Kidney (tissue), 22 donors: ENCODE measurements at places on chromosomes 1 and 21.

- no peak for DNase-seq
Measured at GRCh38 chr1:235006816-235007215, 121.8 kb downstream of the TOMM20 start.

GRCh38 chr1:59413327-59413720 lies 116.4 kb downstream of the FGGY start:
- DNase-seq = no peak

DNA sequence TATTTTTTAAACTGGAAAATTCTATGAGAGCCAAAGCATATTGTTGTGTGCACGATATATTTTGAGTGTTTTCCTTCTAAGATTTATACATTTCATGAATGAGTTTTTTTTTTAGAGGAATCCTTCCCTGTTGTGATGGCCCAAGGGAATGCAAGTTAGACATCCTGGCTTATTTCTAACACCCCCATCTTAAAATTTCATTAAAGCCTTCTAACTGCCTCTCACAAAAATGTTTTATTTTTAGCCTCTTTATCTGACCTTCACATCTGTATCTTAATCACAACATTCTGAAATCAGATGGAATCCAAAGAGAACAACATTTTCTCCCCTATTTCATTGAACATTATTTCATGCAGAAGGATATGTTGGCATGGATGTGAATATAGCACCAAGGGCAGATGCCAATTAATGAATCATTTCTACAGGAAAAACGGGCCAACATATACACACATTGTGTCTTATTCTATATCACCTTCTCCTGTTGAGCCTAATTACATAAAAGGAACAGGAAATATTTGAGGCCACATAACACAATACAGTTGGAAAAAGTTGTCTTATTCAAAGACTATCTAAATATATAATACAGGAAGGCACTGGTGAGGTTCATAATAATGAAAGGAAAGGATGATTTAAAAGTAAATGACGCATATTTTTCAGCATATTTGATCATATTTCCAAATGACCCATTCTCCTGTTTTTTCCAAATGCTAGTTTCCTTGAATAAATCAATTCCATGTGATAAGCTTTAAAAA lies 455.5 kb downstream of the TTLL7 start:
- no peak for DNase-seq

DNA sequence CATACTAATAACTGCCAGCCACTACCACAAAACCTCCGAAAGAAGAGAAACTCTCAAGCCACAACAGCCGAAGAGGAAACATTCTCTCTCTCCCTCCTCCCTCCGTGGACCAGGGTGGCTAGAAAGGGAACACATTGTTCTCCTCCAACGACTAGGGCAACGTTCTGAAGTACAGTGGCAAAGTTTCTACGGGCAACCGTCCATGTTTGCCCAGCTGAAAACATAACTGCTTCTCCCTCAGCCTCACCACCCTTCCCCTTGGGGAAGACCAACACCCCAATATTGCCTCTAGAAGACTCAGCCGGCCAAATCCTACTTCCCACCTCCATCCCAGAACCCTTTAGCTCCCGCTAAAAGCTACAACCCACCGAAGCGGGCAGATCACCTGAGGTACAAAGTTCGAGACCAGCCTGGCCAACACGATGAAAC lies 2.0 kb downstream of the GLUL start:
- DNase-seq = peak; percentile 12

GRCh38 chr1:20975668-20976067 lies 188.6 kb upstream of the HP1BP3 start:
- DNase-seq = no peak

GRCh38 chr1:63772201-63772600 lies 1.6 kb upstream of the ROR1 start:
- DNase-seq = no peak

DNA sequence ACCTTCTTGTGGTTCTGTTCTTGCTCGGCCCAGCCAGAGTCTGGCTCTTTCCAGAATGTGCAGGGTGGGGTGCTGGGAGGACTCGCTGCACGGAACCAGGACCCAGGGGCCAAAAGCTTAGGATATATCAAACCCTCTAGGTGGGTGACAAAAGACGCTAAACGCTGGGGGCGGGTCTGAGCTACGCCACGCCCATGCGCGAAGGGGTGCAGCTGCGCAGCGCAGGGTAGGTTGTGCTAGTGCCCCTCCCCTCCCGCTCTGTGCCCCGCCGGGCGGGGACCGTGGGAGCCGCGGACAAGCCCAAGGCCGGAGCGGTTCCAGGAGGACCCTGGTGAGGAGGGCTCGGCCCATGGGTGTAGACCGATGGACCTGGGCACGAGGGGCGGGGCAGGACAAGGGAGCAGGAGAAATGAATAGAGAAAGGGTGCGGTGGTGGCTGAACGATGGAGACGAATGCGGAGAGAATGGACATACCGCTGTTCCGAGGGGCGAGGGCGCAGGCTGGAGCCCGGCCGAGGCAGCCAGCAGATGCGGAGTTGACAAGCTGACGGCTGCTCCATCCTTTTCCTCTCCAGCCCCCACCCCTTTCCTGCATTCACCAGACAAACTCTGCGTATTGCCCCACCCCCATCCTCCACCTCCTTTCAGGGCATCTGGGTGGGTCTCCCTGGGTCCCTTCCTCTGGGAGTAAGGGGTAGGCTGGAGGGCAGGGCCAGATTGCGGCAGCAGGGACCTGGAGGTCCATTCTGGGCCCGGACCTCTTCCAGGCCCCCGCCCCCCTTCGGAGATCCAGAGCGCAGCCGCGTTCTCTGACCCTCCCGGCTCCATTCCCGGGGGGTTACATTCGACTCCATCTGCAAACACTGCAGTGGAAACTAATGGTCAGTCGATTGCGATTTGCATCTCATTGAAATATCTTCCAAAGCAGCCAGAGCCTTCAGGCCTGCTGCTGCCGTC lies at the start of gene RUSC1:
RUSC1 (plus strand) TSS at position 234 of the 957 bp plus-strand sequence. CDS start 880 bp downstream, outside the sequence.
- DNase-seq = peak; percentile 79

DNA sequence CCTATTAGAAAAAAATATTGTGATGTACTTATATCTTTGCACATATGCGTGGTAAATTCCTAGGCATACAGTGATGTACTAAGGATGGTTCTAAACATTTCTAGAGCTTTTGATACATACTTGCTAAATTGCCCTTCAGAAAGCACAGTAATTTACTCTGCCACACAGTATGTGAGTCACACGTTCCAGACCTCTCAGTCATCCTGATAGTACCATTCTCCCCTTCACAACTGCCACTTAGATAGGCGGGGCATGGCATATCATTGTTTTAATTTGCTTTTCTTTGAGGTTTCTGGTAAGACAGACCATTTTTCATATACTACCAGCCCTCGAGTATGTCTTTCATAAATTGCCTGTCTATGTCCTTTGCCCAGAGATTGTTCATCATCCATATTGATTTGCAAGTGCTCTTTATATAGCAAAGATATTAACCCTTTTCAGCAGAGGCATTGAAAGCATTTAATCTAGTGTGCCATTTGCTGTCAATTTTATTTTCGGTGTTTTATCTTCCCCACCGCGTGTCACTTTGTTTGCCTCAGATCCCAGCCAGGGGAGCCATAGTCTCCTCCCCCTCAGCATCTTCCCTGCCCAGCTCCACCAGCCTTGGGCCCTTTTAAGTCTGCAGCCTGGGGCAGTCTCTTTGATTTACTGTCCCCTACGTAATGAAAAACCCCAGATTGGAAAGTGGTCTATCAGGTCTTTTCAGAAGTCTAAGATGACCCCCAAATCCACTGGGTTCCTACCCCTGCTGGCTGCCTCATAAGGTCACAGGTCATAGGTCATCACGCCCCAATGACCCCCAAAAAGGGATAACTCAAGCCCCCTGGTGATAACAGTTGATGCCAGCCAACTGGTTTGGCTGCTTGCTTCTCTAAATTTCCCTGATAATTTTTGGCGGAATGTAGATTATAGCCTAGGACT lies 11.8 kb upstream of the PAX7 start:
- DNase-seq = no peak

- DNase-seq = no peak
Measured at GRCh38 chr1:58996341-58997059, 212.7 kb upstream of the JUN start.

DNA sequence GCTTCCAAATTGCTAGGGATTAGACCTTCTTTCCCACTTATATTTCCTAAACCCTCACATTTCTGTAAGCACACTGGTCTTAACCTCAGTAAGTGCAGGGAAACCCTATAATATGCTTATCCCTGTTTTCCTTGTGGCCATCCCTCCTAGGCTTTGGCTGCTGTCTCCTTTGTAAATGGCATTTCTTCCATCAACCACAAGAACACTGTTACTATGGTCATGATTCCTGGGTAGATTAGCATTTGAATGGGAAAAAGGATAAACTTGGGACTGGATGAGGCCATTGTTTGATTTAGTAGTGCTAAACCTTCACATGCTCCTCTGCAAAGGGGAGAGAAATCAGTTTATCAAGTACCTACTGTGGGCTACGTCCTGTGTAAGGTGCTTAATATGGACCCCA lies 16.2 kb upstream of the AGO3 start:
- DNase-seq = no peak

DNA sequence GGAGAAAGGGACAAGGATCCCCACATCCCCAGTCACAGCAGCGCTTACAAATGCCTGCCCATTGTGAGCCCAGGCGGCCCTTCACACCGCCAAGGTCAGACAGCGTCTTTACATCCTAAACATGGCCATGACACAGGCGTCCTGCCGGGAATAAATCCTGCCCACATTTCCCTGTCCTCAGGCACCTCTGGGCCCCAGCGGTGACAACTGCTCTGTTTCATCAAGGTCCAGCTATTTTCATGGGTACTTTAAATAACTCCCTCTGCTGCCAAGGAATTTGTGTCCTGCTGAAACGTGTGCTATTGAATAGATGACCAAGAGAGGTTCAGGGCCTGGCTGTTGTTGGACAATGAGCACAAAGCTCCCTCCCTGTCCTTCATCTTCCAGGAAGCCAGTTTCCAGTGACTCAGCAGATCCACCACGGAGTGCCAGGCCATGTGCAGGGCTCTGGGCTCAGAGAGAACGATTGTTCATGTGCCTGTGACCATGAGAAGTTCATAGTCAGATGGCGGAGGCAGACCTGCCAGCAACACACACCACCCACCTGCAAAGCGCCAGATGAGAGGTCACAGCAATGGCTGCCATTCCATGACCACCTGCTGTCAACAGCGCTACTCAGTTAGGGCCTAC lies 195.8 kb downstream of the MATN1 start:
- DNase-seq = peak; percentile 12

- no peak for DNase-seq
Measured at GRCh38 chr21:25827513-25827912, 92.7 kb downstream of the GABPA start.

DNA sequence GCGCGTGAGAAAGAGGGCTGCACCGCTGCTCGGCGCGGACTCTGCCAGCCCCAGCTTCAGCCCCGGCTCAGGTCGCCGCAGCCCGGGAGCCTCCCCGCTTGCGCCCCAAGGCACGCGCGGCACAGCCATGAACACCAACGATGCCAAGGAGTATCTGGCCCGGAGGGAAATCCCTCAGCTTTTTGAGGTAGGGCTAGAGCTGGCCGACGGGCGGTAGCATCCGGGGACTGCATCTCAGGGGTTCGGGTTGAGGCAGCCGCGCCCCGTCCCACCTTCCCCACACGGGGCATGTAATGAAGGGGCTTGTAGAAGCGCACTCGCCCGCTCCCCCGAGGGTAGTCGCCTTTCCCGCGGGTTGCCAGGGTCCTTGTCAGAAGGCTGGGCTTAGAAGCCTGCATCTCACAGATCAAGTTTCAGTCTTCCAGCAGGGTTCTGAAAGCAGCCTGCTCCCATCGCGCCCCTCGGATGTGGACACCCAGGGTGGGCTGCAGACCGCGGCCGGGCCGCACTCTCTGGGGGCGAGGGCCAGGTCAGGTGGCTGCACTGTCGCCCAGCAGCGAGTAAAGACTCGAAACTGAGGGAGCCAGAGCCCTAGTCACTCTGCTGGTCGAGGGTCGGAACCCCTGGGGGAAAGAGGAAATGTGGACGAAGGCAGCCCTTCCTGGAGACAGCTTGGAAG lies 507 bp downstream of the AK5 start:
- peak; percentile 66 for DNase-seq

DNA sequence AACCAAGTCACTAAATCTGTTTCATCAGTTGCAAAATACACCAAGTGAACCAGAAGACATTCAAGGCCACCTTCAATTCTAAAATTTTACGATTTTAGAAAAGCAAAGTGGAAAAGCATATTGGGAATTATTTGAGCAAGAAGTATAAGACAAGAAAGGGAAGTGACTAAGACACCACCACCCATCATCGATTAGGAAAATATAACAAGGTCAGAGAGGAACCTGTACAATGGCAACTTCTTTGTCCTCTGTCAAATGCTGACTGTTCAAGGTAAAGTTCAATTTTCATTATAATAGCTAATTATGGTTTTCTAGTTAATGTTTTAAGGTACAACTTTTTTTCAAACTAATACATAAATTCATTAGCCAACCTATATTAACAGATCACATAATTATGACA lies 10.8 kb downstream of the FRRS1 start:
- DNase-seq = no peak

DNA sequence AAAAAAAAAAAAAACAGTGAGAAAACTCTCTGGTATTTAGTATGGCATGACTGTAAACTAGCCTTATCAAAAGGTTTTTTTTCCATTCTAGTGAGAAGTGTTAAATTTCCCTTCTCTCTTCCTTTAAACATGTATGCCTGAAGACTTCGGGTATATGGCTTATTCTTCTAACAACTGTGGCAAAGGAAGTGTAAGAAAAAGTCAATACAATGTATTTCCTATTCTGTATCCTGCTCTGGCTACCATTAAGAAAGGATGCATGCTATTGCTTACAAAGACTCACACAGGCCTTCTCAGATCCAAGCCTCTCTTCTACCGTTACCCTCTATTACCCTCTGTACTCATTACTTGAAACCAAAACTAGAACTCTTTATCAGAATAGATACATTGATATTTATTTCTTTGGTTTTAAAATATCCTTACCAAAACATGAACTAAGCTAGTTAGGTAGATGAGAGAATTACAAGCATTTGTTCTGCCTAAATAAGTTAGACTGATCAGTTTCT lies 8.4 kb downstream of the CEPT1 start:
- DNase-seq = no peak

- DNase-seq = no peak
Measured at GRCh38 chr1:234724516-234725176, 114.7 kb upstream of the IRF2BP2 start.

GRCh38 chr1:202998836-202999750 lies 8.1 kb upstream of the TMEM183A start:
- DNase-seq = peak; percentile 76
